Renal cortical epithelial cell (primary cell): ENCODE measurements at places on chromosomes 3 and 15. TPM values are rescaled to one million over a fixed set of nuclear protein-coding genes. Genes with fewer than 3 reads are reported as not detected.

The TLR9 gene
- total RNA-seq: not detected in 2 replicates

The TMEM158 gene
- total RNA-seq: 0.35 and 6.9 TPM in 2 replicates

DNA sequence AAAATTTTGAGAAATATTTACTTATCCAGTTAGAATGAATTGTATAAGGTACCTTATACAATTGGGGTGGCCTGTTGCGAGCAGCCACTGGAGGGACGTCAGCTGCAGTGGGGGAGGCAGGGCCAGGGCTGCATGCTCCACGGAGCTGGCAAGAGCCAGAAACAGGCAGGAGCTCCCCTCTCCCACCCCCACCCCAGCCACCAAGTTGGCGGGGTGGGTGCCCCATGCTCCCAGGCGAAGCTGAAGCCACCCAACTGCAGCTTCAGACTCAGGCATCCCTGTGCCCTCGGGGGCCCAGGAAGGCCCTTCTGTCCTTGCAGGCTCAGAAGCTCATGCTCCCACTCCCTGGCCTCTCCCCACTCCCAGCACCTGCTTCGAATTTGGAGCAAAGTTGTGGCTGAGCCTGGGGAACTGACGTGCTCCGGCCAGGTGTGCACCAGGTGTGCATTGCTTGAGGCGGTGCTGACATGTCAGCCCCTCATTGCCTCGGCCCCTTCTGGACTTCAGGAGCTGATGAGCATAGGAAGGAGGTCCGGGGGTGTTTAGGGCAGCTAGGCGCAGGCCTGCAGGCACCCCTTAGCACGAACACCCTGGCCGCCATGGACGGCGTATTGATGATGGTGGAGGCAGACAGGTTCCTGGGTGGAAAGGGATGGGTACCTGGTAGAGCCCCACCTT lies 743.8 kb upstream of the GBE1 start:
- no peak for DNase-seq

DNA sequence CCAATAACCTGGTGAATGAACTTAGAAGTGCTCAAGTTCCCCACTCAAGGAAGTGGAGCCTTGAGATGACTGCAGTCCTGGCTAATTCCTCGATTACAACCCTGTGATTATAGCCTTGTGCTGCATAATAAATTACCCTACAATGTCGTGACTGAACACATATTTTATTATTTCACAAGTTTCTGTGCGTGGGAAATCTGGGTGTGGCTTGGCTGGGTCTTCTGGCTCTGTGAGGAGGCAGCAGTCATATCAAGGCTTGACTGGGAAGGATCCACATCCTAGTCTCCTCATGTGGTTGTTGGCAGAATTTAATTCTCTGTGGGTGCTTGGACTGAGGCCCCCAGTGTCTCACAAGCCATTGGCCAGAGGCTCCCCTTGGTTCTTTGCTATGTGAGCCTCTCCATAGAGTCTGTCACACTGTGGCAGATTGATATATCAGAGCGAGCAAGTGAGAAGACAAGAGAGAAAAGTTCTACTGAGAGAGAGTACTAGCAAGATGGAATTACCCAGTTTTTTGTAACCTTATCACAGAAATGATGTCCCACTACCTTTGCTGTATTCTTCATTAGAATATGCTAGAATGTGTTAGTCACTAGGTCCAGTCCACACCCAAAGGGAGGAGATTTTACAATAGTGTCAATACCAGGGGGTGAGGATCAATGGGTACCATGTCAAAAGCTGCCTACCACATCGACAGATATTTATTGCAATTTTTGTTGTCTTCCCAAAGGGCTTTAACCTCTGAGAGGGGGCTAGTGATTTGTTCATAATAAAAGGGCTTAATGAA lies 102.8 kb upstream of the TBC1D5 start:
- peak; percentile 16 for DNase-seq

GRCh38 chr3:12308517-12308916 lies 19.6 kb downstream of the PPARG start:
- DNase-seq: peak; percentile 94

GRCh38 chr3:183303690-183304089 lies 50.6 kb downstream of the B3GNT5 start:
- no peak for DNase-seq

GRCh38 chr3:7382293-7383010 lies 521.5 kb downstream of the GRM7 start:
- peak; percentile 98 for DNase-seq
